ENCODE measurements at places on chromosomes 7 and 10.
A peak's percentile ranks its signal among the peaks of the same experiment; 100 is the strongest.

GRCh38 chr7:76292213-76292573, 10.3 kb upstream of the HSPB1 start:
- peak; percentile 44 for DNase-seq

GRCh38 chr7:105224884-105225651, 163.7 kb downstream of the SRPK2 start:
- peak; percentile 78 for DNase-seq

GRCh38 chr7:98286093-98286539, 4.6 kb downstream of the BRI3 start:
- peak; percentile 95 for DNase-seq

DNA sequence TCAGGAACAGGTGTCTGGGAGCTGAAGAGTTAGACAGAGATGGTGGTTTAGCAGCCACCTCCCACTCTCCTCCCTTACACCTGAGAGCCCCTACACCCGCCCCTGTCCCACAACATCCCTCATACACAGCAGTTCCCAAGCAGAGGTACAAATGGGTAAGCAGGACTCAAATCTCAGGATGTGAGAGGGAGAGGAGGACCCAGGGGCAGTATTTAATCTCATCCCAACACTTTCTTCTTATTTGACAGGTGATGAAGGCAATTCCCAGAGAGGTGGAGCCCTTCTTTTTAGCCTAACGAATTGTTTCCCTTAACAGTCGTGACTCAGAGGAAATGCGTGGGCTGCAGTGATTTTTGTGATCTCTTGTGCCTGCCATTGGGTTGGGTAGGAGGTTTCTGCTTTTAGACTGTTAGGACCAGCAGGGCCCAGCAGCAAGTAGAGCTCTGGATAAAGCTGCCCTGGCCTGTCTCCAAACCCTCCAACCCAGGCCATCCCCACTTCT, 191.3 kb downstream of the HECW1 start:
- DNase-seq: peak; percentile 64

- no peak for DNase-seq
These were observed 4.1 kb downstream of the EPDR1 start for GRCh38 chr7:37924491-37925041.

DNA sequence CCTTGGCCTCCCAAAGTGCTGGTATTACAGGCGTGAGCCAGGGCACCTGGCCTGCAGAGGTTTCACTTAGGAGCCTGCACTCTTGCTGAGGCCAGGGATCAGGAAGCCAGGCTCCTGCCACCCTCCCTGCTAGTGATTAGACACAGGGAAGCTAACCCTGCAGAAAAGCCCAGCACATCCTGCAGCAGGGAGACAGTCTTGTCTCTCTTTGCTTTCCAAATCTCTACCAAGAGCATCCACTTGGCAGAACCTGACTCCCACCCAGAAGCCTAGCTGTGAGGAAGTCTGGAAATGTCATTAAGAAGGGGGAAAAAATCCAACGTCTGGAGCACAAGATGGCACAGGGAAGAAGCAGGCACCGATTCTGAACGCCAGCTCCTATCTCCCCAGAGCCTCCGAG, 8.0 kb upstream of the FAM171A1 start:
- DNase-seq: no peak

DNA sequence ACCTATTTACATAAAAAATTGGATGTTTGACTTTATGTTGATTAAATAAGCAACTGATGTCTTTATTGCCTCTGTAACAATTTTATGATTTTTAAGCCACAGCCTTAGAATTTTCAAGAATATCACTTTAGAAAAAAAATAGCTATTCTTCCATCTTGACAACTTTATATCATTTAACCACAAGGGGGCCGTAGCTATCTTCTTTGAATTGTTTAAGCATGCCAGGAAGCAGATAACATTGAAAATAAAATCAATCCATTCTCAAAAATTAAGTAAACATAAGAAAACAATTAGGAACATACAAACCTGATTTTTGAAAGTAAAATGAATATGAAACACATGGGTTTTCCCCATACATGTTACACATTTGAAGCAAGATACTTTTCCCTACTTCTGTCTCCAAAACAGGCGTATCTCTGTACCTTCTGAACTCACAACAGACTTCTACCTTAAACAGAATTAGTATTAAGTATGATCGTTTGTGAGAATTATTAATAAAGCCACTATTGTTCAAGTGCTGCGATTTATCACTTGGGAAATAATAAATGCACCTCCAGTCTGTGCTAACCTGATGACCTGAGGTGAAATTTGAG, 209.0 kb downstream of the CACNA2D1 start:
- DNase-seq: peak; percentile 41

DNA sequence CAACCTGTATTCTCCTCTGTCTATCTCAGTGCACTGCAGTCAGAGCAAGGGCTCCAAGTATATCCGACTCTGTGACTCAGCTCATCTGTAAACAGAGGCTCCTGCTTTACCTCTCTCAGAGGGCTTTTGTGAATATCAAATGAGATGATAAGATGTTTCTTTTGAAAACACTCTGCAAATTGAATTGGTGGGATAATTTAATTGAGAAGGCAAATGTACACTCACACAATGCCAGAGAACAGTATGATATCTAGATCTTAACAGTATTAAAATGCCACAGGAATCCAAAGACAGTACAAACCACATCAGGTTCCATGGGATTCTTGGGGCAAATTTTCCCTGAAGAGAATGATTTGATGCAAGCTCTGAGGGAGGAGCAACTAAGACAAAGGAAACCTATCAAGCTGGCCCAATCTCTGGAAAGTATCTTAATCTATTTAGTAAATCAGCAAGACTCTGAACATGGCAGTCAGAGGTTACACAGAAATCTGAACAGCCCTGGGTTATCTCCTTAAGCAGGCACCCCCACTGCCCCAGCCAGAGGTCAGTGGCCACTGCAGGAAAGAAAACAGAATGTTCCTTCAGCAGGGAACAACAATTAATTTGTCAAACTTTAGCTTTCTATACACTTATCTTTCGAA, 45.9 kb downstream of the DOCK4 start:
- DNase-seq: no peak

GRCh38 chr10:19904202-19904661, 88.0 kb downstream of the PLXDC2 start:
- peak; percentile 80 for DNase-seq

DNA sequence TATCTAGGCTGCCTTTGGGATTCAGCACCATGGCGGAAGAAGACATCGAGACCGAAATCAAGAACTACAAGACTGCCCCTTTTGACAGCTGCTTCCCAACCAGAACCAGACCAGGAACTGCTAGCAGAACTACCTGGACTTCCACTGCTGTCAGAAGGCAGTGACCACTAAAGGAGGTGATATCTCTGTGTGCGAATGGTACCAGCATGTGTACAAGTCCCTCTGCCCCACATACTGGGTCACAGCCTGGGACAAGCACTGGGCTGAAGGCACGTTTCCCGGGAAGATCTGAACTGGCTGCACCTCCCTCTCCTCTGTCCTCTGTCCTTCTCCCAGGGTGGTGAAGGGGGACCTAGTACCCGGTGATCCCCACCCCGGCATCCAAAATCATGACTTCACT, 25.6 kb upstream of the PDIA4 start:
- no peak for DNase-seq

- no peak for DNase-seq
These were observed 262.5 kb downstream of the TRIL start for GRCh38 chr7:28695300-28696295.

DNA sequence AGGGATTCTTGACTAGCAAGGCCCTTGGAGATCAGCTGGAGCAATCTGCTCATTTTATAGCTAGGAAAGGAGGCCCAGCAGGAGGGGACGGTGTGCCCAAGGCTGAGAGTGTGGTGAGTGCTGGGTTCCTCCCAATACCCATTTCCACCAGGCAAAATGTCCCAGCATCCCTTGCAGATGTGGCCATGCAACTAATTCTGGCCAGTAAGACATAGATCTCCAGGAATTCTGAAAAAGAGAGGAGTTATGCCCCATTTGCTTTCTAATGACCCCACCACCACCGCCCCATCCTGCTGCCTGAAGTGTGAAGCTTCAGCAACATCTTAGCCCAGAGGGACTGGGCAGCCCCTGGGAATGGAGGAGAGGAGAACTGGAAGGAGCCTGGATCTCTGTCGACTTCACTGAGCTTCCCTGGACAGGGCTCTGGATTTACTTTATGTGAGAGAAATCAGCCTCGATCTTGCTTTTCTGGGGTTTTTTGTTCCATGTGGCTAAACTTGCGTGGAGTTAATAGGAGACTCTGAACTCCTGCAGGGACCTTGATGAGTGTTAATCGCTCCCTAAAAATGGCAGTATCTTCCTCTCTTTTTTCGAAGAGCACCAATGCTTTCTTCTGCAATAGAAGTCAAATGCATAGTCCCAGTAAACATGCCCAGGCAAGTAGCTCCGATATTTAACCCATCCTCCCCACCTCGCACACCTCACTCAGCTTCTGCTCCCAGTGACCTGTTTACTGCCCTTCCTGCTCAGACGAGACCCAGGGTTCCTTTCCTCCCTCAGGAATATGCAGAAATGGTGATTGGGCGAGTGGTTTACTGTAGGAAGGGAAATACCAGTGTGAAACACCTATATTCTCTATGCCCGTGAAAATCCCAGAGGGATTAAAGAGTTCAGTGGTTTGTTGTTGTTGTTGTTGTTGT, 127.5 kb upstream of the GPR26 start:
- no peak for DNase-seq

GRCh38 chr10:45550903-45551786, 121.4 kb downstream of the ZFAND4 start:
- no peak for DNase-seq

DNA sequence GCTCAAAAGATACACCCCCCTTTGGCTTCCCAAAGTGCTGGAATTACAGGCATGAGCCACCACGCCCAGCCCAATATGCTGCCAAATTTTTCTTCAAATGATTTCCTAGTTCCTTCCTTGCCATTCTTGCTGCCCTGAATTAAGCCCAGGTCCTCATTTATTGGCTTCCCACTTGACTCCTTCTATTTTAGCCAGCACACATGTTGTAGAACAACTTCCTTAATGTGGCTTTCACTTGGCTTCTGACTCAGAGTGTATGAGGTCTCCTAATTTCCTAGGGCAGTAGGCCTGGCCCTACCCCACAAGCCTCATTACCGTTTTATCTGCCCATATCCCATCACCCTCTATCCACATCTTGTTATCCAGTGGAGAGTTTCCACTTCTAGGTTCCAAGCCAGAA, 21.8 kb upstream of the HIPK2 start:
- peak; percentile 83 for DNase-seq

DNA sequence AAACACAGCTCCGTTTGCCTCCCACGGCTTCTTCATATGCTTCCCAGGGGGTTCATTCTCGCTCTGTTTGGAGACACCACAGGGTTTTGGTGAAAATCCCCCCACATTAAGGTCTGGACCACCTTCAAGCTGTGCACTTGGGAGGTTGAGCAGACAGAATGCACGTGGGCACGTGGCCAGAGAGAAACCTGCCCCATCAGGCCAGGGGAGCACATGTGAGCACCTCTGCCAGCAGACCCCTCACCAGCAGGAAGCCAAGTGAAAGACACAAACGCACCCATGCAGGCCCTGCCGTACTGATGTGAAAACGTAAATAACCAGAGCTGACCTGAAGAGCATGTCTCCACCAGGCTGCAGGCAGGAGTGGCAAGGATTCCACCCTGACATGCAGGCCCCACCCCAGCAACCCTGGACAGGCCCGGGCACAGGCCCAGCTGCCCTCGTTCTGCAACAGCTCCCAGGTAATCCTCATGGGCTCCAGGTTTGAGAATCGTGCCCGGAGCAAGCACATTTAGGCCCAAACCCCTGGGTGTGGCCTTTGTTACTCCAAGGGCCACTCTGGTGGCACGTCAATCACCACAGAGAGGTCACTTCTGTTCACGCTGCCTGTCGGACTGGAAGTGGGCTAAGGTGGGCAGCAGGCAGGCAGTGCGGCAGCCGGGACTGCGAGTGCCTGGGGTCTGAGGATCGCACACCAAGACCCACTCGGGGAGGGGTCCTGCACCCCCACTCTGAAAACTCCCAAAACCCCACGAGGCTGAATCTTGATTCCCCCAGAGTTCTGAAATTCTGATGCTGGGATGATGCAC, 184.4 kb downstream of the PTPRN2 start:
- DNase-seq: no peak

- no peak for DNase-seq
These were observed 173.5 kb downstream of the SRPK2 start for GRCh38 chr7:105215182-105215581.

GRCh38 chr10:118930614-118931013, 98.9 kb upstream of the NANOS1 start:
- no peak for DNase-seq

DNA sequence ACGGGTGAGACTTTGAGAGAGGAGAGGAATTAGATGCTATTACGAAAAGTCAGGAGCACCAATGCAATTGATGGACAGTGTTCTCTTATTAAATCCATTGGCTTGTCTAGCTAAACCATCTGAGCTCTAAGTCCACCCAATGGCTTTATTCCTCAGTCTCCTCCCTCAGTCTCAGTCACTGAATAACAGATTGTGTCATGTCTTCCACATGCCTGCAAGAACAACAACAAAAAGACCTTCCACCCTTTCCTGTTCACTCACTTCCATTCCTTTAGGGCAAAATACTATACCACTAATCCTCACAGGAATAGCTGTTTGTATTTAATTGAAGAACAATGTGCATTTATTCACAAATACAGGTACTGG, 154.8 kb upstream of the LAMB4 start:
- no peak for DNase-seq

- peak; percentile 53 for DNase-seq
These were observed 60.4 kb downstream of the ADD3 start for GRCh38 chr10:110067960-110068770.

- DNase-seq: no peak
These were observed 69.0 kb downstream of the CFAP46 start for GRCh38 chr10:132873395-132873794.

DNA sequence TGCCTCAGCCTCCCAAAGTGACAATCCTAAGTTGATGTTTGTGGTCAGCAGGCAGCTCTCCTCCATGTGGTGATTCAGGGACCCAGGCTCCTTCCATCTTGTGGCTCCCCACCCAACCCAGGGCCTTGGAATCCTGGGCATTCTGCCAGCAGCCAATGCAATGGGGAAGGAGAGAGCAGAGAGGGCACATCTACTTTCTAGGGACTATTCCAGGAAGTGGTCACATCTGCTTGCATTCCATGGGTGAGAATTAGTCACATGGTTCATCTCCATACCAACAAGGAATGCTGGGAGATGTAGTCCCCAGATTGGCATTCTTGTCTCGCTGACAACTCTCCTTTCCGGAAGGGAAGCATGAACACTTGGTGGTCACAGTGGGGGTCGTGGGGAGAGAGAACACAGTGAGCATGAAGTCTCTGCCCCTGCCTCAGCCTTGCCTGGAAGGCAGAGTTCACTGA, 9.9 kb upstream of the SRRM3 start:
- DNase-seq: peak; percentile 32

DNA sequence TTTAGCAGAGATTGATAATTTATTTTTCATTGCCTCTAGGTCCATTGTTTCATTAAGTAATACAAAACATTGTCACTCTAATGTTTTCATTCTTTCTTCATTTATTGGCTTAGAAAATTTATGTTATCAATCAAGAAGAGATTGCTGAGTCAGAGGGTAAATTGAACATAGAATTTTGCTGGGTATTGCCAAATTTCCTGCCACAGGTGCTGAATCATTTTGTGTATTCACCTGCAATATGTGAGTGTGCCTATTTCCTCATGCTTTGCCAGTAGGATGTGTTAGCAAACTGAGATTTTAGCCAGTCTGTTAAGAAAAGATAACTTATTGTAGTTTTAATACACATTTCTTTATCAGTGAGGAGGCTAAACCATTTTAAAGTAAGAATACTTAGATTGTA, 38.0 kb downstream of the MARCHF5 start:
- no peak for DNase-seq

- peak; percentile 56 for DNase-seq
These were observed 233.6 kb downstream of the PRPF18 start for GRCh38 chr10:13820119-13820963.
